ENCODE measurements at places on chromosomes 13 and 19.
A peak's percentile ranks its signal among the peaks of the same experiment; 100 is the strongest.

DNA sequence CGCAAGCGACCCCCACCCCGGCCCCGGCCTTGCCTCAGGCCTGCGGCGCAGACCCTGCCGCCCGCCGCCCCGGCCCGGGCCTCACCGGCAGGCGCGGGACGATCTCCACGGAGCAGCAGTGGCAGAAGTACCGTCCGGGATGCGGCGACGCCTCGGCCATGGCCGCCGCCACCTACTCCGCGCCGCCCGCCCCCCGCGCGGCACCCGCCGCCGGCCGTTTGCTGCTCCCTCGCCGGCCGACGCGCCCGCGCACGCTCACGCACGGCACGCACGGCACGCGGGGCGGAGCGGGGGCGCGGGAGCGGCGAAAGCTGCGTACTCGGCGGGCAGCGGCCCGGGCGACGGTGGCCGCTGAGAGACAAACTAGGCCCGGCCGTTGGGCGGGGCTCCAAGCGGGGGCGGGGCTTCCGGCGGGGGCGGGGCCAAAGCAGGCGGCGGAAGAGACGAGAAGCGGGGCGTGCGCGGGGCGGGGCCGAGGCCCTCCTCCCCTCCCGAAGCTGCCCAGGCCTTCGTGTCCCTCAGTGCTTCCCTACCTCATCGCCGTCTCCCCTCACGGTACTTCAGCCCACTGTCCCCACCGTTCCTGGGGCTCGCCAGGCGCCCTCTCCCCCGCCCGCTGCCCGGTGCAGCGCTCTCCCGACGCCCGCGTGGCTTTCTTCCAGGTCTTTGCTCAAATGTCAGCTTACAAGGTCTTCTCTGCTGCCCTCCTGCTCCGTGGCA lies at the start of gene RNF126:
Gene RNF126 (minus strand): TSS at position 253 of the 720 bp plus-strand sequence. CDS start 93 bp downstream, at position 160.
- DNase-seq = peak; percentile 95

GRCh38 chr19:46482631-46483030 lies 11.3 kb upstream of the PNMA8A start:
- DNase-seq = no peak

DNA sequence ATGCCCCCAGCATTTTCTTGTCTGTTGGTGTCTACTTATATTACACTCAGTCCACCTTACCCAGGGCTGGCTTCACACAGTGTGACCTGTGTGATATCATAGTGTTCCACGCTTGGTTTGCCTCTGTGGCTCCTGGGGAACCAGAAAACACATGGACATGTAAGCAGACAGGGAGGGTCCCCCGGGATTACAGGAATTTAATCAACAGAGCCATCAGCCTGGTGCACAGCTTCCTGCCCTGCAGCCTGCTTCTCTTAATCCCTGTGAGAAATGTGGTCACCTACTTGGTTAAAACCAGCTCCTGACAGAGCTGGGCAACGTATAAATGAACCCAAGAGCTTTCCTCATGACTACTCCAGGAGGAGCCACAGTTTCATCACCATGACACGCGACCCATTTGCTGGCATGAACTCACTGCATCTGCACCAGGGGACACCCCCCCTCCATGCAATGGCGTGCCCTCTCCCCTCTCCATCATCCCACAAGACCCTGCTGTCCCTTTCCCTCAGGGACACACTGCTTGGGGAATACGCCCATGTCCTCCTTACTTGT lies 152.1 kb downstream of the UQCRFS1 start:
- DNase-seq = no peak

GRCh38 chr13:30159446-30159839 lies 147.9 kb downstream of the KATNAL1 start:
- peak; percentile 61 for DNase-seq

DNA sequence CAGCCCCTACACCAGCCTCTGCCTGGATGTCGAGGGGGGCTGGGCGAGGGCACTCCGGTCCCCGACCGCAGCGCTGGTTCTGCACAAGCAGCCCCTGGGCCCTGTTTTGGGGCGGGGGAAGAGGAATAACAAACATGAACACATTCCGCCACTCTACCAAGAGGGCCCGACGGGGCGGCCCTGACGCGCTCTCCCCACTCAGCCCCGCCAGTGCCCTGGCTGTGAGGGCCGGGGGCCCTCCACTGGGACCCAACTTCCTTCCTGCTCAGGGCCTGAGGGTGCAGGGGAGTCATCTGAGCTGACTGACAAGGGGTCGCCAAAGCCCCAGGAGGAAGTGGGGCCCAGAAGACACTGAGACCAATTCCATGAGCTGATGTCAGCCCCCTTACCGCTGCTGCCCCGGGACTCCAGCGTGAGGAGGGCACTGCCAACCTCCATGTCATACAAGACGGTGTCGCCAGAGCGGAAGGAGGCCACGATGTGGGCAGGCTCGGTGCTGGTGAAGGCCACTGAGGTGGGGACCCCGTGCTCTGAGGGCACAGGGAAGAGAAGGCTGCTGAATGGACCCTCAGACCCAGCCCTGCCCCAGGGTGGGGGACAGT lies 5.6 kb upstream of the PRKD2 start:
- no peak for DNase-seq

GRCh38 chr13:73991884-73992283 lies 142.3 kb downstream of the KLF12 start:
- DNase-seq = no peak

GRCh38 chr13:75790198-75790970 lies 154.3 kb downstream of the LMO7 start:
- no peak for DNase-seq

GRCh38 chr13:44266305-44266704 lies 107.3 kb upstream of the SERP2 start:
- DNase-seq = no peak

- no peak for DNase-seq
Observed at GRCh38 chr13:31538067-31539042, 201.0 kb upstream of the RXFP2 start.

DNA sequence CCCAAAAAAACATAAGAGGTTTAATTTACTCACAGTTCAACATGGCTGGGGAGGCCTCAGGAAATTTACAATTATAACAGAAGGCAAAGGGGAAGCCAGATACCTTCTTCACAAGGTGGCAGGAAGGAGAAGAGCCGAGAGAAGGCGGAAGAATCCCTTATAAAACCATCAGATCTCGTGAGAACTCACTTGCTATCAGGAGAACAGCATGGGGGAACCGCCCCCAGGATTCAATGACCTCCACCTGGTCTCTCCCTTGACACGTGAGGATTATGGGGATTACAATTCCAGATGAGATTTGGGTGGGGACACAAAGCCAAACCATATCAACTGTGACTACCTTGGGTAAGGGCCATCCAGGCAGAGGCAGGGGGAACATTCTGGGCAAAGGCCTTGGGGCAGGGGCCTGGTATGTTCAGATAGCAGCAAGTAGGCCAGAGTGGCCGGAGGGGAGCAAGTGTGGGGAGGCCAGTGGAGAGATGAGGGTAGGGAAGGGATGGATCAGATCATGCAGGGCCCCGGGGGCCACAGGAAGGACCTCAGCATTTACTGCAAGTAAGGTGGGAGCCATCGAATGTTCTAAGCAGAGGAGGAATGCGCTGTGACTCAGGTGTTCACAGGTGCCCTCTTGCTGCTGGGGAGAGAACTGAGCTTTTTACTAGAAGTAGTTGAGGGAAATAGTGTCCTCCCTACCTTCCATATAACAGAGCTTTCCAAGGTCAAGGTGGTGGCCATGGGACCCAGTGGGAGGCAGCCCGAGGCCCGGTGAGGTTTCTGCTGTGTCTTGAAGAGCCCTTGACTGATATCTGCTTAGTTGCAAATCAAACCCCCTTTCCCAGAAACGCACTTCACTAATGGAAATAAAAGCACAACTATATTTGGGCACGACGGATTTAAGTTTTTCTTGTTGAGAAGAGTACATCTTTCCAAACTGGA lies 18.0 kb downstream of the RAB3D start:
- DNase-seq = no peak

DNA sequence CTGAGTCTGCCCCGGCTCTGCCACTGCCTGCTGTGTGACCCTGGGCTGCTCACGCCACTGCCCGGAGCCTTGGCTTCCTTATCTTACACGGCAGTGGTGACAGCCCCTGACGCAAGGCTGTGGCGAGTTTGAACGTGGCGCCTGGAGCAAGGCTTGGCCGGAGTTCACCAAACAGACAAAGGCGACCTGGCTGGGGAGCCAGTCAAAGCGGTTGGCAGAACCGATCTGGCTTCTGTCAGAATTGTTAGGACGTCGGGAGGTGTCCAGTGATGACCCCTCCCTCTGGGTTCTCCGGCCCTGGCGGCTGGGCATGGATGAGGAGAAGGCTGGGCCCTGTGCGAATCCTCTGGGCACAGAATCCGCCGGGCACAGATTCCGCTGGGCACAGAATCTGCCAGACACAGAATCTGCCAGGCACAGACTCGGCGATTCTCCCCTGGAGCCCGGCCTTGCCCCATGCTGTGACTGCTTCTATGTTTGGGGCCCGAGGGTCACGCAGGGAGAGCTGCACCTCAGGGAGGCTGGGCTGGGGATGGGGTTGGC lies 11.7 kb upstream of the TMEM255B start:
- DNase-seq = no peak

- DNase-seq = no peak
Observed at GRCh38 chr13:30391956-30392680, 30.2 kb upstream of the UBE2L5 start.

DNA sequence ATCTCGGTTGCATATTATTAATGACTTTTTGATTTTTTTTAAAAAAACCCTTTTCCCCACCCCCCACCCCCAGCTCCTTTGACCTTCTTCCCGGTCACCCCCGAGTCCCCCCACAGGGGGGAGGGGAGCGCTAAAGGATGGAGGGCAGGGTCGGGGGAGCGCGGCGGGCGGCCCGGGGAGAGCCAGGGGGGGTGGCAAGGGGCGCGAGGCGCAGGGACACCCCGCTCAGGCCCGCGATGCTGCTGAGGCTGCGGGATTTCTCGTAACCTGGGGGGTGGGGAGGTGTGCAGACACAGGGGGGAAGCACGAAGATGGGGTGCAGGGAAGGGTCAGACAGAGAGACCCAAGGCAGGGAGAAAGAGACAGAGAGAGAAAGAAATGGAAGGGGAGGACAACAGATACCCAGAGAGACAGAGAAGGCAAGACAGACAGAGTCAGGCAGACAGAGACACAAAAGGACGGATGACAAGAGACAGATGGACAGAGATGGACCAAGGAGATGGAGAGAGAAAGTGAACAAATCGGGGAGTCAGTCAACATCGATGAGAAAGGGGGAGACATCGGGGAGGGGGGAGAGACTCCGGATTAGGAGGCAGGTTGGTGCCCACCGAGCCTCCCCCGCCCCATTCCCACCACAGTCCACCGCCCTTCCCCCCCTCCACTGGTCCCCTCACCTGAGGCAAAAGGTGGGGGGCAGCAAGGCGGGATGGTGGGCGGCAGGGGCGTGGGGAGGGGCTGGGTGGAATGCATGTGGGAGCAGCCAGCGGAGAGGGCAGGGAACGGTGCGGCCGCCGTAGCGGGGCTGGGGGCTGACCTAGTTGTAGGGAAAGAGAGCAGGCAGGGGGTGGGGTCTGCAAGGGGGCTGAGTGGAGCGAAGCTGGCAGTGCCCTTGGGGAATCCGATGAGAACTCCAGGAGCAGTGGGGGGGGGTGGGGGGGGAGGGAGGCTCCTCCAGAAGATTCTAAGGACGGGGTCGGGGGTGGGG lies 14.2 kb downstream of the KCNC3 start:
- DNase-seq = no peak

GRCh38 chr13:51229731-51230130 lies 7.5 kb downstream of the FAM124A start:
- no peak for DNase-seq

- DNase-seq = peak; percentile 48
Observed at GRCh38 chr19:33125929-33126388, 6.0 kb upstream of the WDR88 start.

DNA sequence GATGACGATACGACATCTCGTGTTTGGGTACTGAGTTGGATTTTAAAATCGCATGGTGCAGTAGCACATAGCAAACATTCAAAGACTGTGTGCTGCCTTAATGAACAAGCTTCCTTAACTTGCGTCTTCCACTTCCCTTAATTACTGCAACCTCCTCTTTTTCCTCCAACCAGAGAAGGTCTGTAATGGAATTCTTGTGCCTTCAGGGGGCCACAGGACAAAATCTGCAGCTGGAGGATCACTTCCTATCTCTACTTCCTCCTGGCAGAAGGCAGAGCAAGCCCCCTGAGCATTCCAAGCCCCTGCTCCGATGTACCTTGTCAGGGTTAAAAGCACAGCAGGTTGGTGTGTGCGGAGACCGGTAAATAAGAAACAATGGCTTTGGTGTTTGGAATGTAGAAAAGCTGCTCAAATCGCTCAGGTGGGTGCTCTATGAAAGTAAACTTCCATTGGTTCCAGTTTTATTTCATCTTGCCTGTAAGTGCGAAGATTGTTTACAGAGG lies 151.3 kb upstream of the UQCRFS1 start:
- DNase-seq = no peak

DNA sequence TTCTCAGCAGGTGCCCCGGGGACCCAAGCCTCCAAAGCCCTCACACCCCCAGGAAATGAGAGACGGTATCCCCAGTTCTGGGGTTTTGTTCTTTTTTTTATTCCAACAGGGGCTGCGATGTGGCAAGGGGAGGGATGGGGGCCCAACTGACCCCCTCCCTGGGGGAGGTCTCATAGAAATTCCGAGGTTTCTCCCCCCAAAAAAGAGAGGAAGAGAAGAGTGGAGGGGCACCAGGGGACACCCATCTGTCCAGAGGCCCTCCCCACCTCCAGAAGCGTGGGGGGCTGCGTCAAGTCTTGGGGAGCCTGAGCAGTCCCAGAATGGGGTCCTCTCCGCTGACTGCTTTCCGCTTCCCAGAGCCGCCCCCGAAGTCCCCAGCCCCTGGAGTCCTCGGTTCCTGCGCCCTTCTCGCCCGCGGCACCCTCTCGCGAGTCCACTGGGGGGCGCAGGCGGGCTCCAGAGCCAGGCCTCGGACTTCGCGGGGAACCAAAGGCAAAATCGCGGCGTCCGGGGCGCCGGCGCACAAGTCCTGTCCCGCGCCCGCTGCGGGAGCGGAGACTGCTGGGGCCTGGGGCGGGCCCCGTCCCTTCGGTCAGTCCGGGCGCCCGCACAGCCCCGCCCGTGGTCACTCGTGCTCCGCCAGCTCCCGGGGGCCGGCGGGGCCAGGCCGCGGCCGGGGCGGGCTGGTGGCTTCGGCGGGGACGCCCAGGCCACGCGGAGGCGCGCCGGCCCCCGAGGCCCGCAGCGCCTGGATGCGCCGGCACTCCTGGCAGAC lies 4.4 kb upstream of the ATP1A3 start:
- peak; percentile 70 for DNase-seq

DNA sequence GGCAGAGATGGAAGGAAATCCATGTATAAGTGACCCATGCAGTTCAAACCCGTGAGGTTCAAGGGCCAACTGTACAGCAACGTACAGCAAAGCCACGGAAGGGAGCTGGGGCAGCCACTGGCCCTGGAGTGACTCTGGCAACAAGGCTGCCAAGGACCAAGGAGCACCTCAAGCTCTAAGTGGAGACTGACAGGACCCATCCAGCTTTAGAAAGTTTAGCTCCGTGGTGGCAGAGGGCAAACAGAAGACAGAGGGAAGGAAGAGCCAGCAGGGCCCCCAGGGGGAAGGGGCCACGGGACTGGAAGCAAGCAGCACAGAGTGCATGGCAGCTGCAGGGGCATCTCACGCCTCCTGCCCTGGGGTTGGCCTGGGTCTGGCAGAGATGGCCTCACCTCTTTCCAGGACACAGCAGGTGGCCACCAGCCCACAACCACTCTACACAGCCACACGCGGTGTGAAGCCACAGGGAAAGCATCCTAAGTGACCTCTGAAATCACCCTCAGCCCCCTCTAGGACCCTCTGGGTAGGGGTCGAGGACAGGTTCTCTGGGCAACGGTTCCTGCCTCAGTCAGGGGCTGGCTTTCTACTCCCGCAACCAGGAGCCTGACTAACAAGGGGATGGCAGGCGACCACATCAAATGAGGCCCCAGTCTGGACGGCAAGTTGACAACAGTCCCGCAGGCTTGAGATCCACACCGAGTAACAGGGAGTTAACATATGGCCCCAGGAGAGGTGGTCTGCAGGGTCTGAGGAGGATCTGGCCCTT lies 3.8 kb downstream of the MIER2 start:
- DNase-seq = no peak

- peak; percentile 66 for DNase-seq
Observed at GRCh38 chr13:99214232-99214631, 13.6 kb downstream of the UBAC2 start.
